ENCODE measurements at places on chromosomes 5 and 9.

GRCh38 chr5:54804521-54804920, 180.9 kb downstream of the ESM1 start:
- DNase-seq = no peak

DNA sequence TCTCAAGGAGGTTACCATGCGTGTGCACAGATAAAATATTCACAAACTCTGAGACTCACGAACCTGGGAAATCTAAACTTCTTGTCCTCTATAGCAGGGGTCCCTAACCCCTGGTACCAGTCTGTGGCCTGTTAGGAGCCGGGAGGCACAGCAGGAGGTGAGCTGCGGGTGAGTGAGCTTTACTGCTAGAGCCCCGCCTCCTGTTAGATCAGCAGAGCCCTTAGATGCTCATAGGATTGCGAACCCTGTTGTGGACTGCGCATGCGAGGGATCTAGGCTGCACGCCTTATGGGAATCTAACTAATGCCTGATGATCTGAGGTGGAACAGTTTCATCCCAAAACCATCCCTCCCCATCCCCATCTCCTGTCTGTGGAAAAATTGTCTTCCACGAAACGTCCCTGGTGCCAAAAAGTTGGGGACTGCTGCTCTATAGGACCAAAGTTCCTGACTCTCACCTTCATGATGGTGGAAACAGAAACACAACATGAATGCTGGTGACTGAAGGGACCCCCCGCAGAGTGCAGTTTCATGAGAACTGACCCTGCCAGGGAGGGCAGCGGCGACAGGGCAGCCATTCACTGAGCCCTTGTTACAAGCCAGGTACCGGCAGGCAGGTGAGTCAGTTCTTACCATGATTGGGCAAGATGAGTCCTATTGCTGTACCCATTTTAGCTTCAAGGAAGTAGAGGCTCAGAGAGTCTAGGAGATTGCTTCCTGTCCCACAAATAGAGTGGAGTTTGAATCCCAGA, 181.9 kb downstream of the RGS3 start:
- DNase-seq = no peak

GRCh38 chr9:25117791-25118190, 560.5 kb downstream of the TUSC1 start:
- no peak for DNase-seq

GRCh38 chr5:160375701-160376100, 5.3 kb upstream of the C1QTNF2 start:
- DNase-seq = no peak

DNA sequence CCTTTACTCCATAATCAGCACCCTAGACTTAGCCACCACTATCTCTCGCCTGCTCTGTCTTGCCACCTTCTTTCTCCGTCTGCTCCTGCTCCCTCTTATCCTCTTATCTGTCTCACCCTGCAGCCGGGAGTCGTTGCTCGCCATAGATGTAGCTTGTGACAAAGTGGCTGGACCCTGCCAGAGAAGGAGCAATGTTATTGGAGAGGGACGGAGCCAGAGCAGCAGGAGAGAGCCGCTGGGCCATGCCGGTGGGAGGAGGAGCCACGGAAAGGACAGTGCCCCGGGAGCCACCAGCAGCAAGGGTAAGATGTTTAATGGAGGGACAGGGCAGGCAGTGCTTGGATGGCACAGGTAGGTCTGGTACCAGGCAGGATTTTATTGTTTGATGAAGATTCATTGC, 137.3 kb downstream of the SEC61B start:
- DNase-seq = no peak

- DNase-seq = peak; percentile 21
Observed at GRCh38 chr5:151155775-151156506, 1.6 kb downstream of the ANXA6 start.

GRCh38 chr5:174251305-174252000, 205.9 kb downstream of the NSG2 start:
- DNase-seq = no peak

- no peak for DNase-seq
Observed at GRCh38 chr9:118331622-118332045, 627.4 kb downstream of the TLR4 start.

DNA sequence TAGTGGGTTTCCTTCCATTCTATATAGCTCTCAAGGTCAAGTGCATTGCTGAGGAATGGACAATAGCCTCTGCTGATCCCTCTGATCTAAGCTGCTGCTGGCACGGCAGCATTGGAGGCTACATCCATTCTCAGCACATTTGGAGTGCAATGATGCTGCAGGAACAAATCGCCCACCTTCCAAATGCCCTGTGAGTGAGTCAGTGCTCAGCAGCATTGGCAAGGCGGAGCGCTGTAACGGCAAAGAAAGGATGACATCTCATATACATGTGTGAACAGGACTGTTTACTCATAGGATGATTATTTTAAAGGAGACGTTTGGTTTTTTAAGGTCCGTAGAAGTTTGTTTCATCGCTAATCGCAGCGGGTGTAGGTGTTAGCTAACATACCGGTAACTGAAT, 408.7 kb downstream of the ARHGEF28 start:
- DNase-seq = no peak

DNA sequence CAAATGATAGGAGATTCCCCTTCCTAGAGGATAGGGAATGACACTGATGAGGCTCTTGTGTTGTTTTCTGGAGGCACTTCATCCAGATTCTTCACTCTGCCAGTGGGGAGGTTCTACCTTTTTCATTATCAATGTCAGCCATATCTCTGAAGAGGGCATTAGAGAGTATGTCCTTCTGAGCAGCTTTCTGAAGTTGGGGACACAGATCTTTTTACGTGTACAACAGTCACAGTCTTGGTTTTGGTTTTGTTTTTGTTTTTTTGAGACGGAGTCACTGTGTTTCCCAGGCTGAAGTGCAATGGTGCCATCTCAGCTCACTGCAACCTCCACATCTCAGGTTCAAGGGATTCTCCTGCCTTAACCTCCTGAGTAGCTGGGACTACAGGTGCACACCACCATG, 22.6 kb downstream of the CENPH start:
- DNase-seq = no peak

DNA sequence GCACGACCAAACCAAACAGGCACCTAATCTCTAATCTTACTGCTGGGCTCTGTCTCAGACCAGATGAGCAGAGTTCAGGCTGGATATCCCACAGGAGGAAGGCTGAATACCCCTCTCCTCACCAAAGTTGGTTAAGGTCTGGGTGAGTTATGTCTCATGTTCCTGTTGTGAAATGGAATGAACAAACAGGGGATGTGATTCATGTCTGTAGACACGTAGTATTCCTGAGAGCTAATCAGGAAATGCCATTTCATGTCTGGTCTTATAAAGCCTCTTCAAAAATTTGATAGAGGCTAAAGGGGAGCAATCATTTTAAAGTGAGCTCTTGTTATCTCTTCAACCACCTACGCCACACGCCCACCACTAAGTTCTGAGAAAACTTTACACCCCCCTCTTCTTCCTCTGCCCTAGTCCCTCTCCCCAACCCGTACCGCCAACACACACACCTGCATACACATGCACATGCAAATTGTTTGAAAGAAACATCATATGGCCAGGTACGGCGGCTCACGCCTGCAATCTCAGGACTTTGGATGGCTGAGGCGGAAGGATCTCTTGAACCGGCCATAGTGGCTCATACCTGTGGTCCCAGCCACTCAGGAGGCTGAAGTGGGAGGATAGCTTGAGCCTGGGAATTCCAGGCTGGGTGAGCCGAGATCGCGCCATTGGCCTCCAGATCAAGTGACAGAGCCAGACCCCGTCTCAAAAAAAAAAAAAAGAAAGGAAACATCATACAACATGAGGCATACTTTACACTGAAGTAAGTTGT, 69.8 kb upstream of the RAI14 start:
- DNase-seq = no peak

- DNase-seq = no peak
Observed at GRCh38 chr5:57494104-57495098, 11.8 kb upstream of the ACTBL2 start.

GRCh38 chr5:148978370-148979082, 84.3 kb downstream of the SH3TC2 start:
- no peak for DNase-seq

GRCh38 chr5:154058055-154059038, 19.6 kb downstream of the MFAP3 start:
- no peak for DNase-seq

DNA sequence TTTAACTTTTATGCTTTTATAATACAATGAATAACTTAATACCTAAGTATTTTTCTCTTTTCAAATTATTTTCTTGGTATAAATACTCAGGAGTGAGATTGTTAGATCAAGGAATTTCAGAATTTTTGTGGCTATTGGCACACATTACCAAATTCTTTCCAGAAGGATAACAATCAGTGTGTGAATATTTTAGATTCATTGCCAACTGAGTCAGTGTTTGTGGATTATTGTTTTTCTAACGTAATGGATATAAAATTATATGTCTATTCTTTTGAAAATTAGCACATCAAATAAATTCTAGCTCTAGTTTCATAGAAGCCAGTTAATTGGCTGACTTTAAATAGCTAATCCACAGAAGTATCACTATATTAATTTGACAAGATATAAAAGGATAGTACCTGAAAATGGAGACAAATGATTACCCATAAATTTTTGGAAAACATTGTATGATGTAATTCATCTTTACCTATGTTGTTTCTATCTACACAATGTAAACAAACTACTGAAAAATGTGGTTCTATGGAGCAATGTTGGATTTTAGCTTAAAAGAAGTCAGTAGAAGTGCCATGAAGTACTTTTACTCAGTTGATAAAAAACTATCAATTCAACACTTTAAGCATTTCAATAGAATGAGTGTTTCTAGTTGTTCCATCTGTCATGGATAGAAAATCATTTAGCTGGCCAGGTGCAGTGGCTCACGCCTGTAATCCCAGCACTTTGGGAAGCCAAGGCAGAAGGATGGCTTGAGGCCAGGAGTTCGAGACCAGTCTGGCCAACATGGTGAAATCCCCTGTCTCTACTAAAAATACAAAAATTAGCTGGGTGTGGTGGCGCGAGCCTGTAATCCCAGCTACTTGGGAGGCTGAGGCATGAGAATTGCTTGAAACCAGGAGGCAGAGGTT, 185.1 kb downstream of the ADAMTSL1 start:
- DNase-seq = no peak

GRCh38 chr9:88968799-88969198, 22.5 kb upstream of the S1PR3 start:
- no peak for DNase-seq

- DNase-seq = no peak
Observed at GRCh38 chr5:142614054-142614453, 71.8 kb downstream of the FGF1 start.

DNA sequence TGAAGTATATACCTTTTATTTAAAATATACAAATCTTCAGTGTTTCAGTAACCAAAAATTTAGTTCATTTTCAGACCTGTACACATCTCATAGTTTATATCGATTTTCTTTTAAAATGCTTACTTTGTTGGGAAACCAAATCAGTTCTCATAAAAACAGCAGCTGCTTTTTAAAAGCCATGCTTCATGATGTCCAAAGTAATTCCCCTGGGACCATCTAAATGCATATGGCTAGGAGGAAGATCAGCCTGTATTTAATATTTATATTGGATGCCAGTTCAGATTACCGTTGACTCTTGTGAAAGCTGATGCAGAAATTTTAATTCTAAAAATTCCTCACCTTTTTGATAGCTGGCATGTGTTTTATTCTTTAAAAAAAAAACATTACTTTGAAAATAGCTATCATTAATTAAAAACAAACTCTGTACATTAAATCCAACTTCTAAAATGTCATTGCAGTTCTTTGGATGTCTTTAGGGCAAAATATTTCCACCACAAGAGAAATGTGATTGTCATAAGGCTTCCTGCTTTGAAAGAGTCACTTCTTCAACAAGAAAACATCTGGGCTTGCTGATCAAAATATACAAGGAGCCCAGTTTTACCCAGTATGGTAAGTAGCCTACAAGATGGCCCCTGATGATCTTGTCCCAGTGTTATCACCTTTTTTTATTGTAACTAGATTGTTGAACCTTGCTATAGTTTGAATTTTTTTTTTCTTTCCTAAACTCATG, 1242.9 kb upstream of the CDH6 start:
- no peak for DNase-seq

DNA sequence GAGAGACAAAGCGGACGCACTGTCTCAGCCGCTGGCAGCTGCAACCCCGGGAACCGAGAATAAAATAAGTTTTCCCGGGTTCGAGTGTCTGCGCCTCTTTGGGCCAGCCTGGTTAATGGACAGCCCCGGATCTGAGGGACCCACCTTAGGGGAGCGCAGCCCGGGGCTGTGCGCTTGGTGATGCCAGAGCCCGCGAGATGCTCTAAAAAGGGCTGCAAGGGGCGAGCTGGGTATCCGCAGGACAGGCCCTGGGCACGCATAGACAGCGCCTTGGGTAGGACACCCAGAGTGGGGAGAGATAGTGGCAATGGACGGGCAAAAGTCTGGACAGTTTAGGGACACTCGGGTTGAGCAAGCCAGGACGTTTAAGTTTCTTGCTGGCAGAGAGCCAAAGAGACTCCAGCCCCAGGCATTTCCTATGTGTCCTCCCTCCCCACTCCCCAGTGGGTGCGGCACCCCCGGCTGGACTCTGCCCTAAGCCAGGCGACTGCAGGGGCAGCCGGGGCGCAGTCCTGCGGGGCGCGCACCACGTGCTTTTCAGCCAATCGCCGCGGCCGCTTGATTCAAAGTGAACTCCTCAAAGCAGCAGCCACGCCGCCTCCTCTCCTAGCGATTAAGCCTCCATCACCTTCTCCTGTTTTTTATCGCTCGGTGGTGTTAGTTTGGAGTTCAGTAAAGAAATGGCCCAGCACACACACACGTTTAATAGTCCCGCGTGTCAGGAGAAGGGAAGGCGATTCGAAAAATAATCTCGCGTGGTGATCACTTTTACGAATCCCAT, 616 bp upstream of the ENC1 start:
- peak; percentile 94 for DNase-seq

GRCh38 chr5:64612344-64612961, 77.8 kb upstream of the SHISAL2B start:
- DNase-seq = peak; percentile 32

DNA sequence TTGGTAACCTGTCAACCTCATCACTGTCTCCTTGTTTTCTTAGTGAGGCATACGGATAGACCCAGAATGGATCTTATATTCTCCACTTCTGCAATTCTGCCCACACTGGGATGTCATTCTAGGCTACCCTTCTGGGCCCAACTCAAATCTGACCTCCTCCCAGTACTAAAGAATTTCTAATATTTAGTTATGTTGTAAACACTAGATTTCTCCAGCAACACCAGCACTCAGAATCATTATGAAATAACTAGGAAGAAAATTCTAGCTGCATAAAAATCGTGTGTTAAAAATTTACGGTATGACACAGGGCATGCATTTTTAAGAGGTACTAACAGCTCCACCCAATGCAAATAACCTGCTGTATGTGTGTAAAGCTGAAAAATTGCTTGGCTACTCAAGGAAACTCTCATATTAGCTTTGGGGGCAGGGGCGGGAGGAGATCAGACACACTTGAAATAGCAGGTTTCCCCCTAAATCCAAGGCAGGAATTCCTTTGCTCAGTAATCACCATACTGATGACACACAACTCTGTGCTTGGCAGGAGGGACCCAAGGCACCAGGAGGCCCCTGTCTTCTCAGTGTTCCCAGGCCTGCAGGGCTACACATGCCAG, 27.3 kb downstream of the MACROH2A1 start:
- DNase-seq = no peak

DNA sequence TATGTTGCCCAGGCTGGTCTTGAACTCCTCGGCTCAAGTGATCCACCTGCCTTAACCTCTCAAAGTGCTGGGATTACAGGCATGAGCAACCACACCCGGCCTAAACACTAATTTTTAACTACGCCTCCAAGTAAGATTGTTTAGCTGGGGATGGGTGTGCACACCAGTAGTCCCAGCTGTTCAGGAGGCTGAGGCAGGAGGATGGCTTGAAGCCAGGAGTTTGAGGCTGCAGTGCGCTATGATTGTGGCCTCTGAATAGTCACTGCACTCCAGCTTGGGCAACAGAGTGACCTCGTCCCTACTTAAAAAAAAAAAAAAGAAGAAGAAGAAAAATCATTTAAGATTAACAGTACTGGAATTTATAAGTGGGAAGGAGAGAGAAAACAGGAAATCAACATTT, 90.8 kb upstream of the NR5A1 start:
- no peak for DNase-seq

All from right kidney (tissue), 9 donors.